ENCODE measurements at places on chromosomes 13 and 19.

GRCh38 chr19:17467471-17468301, 2.6 kb upstream of the SLC27A1 start:
- no peak for DNase-seq

- no peak for DNase-seq
Observed at GRCh38 chr13:40469581-40470310, 196.7 kb downstream of the FOXO1 start.

DNA sequence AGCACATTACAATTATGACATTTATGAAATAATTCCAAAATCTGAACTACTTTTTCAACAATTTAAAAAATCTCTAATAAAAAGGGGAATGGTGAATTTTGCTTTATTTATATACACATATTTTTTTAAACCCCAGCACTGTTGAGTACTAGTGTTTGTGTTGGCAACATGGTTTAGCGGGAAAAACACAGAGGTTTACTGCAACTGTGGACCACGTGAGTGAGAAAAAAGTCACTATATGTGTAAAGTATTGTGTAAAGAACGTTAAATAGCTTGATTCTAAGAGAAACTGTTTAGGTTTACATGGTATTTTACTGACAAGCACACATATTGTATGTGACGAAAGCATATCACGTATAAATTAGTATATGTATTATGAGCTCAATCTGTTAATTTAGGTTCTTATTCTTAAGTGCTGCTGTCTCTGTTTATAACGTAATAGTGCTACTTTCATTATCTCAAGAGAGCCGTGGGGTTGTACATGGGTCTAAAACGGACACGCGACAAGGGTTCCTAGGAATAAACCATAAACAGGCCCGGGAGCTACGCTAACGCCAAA, 617 bp downstream of the SKA3 start:
- DNase-seq, result no peak

DNA sequence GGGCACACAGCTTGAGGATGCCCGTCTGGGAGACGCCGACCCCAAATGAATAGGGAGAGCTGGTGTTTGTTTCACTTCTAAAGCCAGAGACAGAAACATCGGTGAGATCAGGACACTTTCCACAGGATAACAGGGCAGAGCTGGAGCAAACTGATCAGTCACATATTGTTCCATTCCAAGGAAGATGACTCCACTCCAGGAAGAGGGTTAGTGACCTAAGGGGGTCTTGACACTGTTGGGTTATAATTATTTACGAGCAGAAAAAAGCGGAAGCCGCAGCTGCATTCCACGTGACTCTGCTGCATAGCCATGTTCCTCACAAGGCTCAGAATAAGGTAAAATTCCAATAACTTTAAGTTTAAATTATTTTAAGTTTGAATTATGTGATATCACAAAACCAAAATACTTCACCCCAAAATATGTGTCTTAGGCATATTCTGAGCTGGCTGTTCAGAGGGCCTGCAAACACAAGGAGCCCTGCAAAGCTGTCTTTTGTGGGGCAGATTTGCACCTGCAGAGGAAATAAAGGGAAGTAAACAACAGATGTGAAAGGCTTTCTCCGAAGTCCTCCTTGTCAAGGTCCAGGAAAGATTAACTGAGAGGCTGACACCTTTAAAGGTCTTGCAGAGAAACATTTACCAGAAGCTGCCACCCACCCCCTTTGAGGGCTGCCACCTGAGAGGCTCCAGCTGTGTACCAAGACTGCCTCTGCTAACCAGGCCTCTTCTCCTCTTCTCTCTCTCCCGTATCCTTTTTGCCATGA, 819.2 kb downstream of the UQCRFS1 start:
- DNase-seq, result no peak

- no peak for DNase-seq
Observed at GRCh38 chr13:21580736-21581135, 23.2 kb downstream of the MICU2 start.

GRCh38 chr19:38596057-38596981, 21.4 kb downstream of the MAP4K1 start:
- DNase-seq, result no peak

- peak; percentile 74 for DNase-seq
Observed at GRCh38 chr13:52455677-52456041, 381 bp downstream of the CKAP2 start.

GRCh38 chr13:113534236-113534860, 43.8 kb upstream of the DCUN1D2 start:
- DNase-seq, result no peak

DNA sequence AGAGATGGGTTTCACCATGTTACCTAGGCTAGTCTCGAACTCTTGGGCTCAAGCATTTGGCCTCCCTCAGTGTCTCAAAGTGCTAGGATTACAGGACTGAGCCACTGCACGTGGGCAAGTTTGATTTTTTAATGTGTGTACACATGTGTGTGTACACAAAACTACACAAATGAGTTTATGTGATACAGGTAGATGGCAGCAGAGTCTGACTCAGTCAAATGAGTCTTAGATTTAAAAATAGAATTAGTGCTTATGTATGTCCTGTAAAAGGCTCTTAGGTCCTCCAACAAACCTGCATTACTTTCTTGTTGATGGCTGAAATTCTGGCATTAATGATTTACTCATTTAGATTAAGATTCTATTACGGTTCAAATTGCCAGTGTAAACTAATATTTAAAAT, 293.7 kb downstream of the PCDH17 start:
- DNase-seq, result no peak

Measured in hepatic stellate cell (primary cell).